ENCODE measurements at places on chromosomes 3 and 15.

- no peak for DNase-seq
Measured at GRCh38 chr3:16498130-16498890, 15.2 kb downstream of the RFTN1 start.

DNA sequence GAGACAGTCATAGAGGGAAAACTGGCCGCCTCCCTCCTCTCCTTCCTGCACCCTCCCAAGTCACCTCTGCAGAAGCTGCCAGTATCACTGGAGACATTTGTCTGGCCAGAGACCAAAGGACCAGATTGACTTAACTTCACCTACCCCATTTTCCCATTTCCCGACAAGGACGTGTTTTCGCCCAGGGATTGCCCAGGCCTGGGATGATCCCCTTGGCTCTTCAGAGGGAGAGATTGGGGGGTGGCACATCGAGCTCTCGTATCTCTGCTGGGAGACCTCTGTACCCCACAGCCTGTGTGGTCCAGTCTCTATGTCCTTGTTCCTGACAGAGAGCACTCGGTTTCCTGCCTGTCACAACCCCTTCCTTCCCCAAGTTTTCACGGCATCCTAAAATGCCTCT is 31.4 kb downstream of the RGMA start:
- no peak for DNase-seq

DNA sequence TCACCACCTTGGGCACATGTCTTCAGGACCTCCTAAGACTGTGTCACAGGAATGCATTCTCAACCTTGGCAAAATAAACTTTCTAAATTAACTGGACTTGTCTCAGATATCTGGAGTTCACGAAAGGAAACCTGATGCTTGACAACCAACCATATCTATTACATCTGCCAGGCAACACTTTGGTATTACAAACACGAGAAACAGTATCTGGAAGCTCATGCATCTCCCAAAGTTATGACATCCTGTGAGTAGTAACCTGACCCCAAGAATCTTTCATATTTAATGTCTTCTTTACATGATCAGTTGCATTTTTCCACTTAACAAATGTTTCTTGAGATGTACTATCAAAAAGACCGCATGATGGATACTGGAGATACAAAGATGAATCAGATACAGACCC is 465.3 kb upstream of the AGTR1 start:
- no peak for DNase-seq

DNA sequence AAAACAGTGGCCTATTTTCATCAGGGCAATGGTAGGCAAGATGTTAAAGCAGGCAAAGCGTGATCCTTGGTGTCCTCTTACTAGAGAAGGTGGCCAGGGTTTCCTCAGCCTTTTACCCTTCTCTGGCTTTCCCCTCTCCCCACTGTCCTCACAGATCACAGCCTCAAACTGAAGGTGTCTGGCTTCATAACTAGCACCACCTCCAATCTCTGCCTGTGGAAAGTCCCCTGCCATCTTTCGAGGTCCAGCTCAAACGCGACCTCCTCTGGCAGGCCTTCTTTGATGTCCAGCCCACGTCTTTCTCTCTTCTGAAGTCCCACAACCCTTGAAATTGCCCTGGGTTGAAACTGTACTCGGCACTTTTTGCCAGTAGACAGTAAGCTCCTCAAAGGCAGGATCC is 35.9 kb downstream of the CYP19A1 start:
- no peak for DNase-seq

GRCh38 chr3:192207651-192208050 is 519.7 kb downstream of the FGF12 start:
- no peak for DNase-seq

- no peak for DNase-seq
Measured at GRCh38 chr3:196842567-196843434, 24.9 kb upstream of the SENP5 start.

Measured in fibroblast of villous mesenchyme (primary cell).